ENCODE measurements at places on chromosomes 5 and 9. TPM values are rescaled to one million over a fixed set of nuclear protein-coding genes. Genes with fewer than 3 reads are reported as not detected.

Gene MUSK
- total RNA-seq = 10.8 TPM

Gene SEMA6A
- 47.2 TPM for total RNA-seq

Gene PPP1R26
- 19.5 TPM for total RNA-seq

Gene RGS7BP
- total RNA-seq = 2.2 TPM

Gene TIMD4
- total RNA-seq = not detected

Gene AMBP
- total RNA-seq = not detected

Gene MEGF10
- 59.6 TPM for total RNA-seq

Gene NUP155
- 36.7 TPM for total RNA-seq

Gene ZNF354C
- total RNA-seq = 16.3 TPM

Gene ADCY2
- 41.3 TPM for total RNA-seq

Gene SPAG8
- total RNA-seq = 3.7 TPM

Gene FGF18
- total RNA-seq = 3.9 TPM

Gene CCDC180
- total RNA-seq = 7.8 TPM

Gene CAMK2A
- total RNA-seq = 42.6 TPM

Gene SPINK4
- total RNA-seq = not detected

Gene ADAMTS6
- total RNA-seq = 8.1 TPM

Gene PCDHAC2
- total RNA-seq = 4.6 TPM

Gene TUSC1
- 20.7 TPM for total RNA-seq

Gene ACOT12
- total RNA-seq = not detected

Gene OTP
- total RNA-seq = not detected

Gene DYNC2I2
- 37.0 TPM for total RNA-seq

Gene THBS4
- total RNA-seq = 789 TPM

Gene FOXD4
- not detected for total RNA-seq

Gene SH2D3C
- total RNA-seq = 13.6 TPM

Gene RALGPS1
- 11.7 TPM for total RNA-seq

Gene KIF20A
- total RNA-seq = 24.8 TPM

Gene GABBR2
- total RNA-seq = 0.41 TPM

Gene STPG3
- not detected for total RNA-seq

Gene OGN
- 195 TPM for total RNA-seq

Gene ITGA1
- 49.4 TPM for total RNA-seq

Gene SLCO6A1
- not detected for total RNA-seq

Gene TAF11L11
- not detected for total RNA-seq

Gene BRD8
- total RNA-seq = 54.1 TPM

Gene EGFLAM
- total RNA-seq = 37.6 TPM

Gene ACER2
- 1.7 TPM for total RNA-seq

Gene AGXT2
- not detected for total RNA-seq

Gene COL15A1
- total RNA-seq = 455 TPM

Gene UBLCP1
- 9.8 TPM for total RNA-seq

Gene PCDHB11
- total RNA-seq = 5.9 TPM

Gene MFAP3
- total RNA-seq = 48.2 TPM

Gene POLR3G
- total RNA-seq = 1.5 TPM

Gene CHMP5
- total RNA-seq = 69.5 TPM

Gene BTNL3
- total RNA-seq = not detected

Gene AQP7
- 8.4 TPM for total RNA-seq

Gene GDA
- 1.8 TPM for total RNA-seq

Data from tongue (tissue), 3 donors.